CD4-positive, alpha-beta T cell treated with Interleukin-2 at 100 ng/mL for 4 hours (primary cell): ENCODE measurements at places on chromosomes 5 and 9.

GRCh38 chr5:1929108-1929991 is 46.6 kb upstream of the IRX4 start:
- no peak for DNase-seq

GRCh38 chr5:172561151-172561550 is 79.9 kb upstream of the NEURL1B start:
- DNase-seq: no peak

- no peak for DNase-seq
Measured at GRCh38 chr5:65066387-65067146, 297.8 kb downstream of the CWC27 start.

DNA sequence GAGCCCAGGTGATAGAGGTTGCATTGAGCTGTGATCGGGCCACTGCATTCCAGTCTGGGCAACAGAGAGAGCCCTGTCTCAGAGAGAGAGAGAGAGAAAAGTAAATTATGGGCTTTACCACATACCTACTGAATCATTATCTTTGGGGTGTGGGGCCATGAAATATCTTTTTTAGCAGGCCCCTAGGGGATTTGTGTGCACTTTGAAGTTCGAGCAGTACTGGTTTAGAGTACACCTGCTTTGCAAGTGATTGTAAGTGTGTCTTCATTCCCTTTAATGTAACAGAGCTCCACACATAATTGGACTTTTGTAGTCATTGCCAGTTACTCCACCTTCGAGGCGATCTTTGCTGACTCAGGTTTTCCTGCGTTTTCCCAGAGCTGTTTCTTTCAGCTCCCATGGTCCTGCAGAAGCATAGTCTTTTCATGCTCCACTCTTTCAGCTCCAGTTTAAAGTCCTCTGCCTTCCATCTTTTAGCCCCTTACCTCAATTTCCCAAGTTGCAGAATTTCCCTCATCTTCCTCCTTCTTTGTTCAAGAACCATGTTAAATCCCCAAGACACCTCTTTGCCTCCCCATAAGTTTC is 24.0 kb upstream of the FRMPD1 start:
- no peak for DNase-seq

GRCh38 chr5:3661755-3662296 is 66.2 kb downstream of the IRX1 start:
- DNase-seq: no peak

GRCh38 chr5:132474131-132474723 is 16.3 kb downstream of the IRF1 start:
- no peak for DNase-seq

DNA sequence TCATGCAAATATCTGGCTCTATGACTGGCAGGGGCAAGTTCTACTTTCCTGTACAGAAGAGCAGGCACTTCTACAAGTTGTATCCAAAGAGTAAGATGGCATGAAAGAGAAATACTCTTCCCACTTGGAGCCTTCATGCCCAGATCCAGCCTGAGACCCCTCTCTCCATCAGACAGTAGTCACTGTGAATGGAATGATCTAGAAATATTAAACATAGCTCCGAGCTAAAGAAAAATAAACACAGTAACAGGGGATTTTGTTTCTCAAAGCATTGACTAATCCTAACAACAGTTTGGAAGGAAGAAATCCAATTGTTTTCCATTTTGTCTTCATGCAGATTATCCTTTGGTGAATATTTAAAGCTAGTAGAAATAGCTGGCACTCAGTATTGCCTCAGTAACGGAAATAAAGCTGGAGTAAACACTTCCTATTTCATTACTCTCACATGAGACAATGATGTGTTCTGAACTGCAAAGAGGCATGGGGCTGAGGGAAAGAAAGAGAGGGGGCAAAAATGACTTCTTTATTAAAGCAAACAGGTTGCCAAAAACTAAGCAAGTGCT is 100.0 kb downstream of the SEMA5A start:
- DNase-seq: no peak

DNA sequence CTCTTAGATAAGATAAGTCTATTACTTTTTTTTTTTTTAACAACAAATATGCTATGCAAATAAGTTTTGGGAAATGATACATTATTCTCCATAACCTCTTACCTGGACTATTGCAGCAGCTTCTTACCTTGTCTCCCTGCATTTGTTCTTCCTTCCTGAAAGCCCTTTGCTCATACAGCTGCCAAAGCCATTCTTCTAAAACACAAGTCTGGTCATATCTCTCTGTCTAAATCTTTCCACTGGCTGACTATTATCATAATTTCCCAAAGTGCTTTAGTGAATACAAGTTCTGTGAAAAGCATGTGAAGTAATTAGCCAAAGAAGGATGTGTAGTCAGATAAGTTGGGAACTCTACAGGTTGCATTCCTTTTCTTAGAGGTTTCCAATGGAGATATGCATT is 115.4 kb upstream of the CNTLN start:
- no peak for DNase-seq

- DNase-seq: no peak
Measured at GRCh38 chr5:16427587-16427986, 38.0 kb downstream of the ZNF622 start.

GRCh38 chr9:6880626-6881025 is 122.9 kb downstream of the KDM4C start:
- no peak for DNase-seq

DNA sequence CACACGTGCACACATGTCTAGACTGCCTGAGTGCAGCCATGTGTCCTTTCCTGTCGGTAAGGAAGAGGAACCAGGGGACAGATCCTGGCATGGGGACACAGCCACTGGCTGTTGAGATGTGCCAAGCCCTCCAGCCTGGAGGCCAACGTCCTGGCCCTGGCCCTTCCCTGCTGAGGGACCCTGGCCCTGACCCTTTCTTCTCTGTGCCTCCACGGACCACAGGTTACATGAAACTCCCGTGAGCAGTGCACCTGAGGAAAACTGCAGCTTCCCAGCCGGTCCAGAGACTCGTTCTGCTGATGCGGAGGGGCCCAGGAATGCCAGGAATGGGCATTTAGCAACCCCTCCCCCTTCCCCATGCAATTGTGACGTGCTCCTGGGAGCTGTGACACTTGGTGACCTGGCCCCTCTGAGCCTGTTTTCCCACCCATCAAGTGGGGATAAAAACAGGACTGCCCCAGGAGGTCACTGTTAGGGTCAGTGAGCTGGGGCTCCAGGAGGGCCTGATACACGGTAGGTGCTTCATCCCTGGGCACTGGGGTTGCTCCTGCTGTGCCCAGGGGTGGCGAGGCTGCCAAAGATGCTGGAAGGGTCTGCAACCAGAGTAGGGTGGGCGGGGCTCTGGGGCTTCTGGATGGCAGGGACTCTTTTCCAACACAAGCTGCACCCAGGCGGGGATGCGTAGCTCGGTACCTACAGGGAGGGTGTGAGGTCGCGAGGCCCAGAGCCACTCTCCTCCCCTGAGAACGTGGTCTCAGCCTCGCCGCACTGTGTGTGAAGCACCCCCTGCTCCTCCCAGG is 151.5 kb downstream of the C9orf50 start:
- DNase-seq: no peak

DNA sequence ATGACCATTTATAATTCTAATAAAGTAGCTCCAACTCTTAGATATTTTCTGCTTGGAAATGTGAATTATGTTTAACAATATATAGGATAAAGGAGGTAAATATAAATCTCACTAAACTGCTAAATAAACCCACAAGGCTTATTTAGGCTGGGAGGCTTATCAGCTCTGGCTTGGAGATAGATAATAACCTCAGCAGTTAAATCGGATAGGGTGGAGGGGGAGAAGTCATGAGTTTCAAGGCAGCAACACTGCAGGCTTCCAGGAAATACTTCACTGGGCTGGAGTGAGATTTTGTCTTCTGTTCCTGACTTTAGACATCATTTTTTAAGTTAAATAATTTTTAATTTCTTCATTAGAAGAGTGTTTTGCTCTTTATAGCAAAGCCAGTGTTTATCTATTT is 80.0 kb upstream of the ITGA2 start:
- no peak for DNase-seq

DNA sequence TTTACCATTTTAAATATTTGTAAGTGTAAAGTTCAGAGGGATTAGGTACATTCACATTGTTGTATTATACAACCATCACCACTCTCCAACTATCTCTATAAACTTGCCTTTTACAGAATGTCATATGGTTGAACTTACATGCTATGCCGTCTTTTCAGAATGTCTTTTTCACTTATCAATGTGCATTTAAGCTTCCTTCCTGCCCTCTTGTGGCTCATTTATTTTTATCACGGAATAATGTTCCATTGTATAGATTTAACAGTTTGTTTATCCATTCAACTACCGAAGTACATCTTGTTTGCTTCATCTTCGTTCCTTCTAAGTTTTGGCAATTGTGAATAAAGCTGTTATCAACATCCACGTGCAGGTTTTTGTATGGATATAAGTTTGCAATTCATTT is 133.3 kb upstream of the C6 start:
- DNase-seq: no peak

GRCh38 chr5:158074992-158075769 is 216.2 kb upstream of the CLINT1 start:
- DNase-seq: peak; percentile 44

DNA sequence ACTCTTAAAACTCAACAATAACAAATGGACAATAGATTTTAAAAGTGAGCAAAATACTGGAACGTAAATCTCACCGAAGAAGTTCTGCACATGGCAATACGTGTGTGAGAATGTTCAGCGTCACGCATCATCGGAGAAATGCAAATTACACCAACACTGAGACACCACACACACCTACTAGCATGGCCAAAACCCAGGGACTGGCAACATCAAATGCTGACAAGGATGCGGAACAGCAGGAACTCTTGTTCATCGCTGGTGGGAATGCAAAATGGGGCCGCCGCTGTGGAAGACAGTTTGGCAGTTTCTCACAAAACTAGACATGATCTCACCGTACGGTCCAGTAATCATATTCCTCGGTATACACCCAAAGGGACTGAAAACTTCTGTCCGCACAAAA is 21.6 kb upstream of the CLPTM1L start:
- DNase-seq: no peak

GRCh38 chr5:51500-51823 is 40.5 kb upstream of the PLEKHG4B start:
- no peak for DNase-seq

GRCh38 chr5:160289356-160289651 is 23.1 kb downstream of the CCNJL start:
- no peak for DNase-seq

- DNase-seq: no peak
Measured at GRCh38 chr9:123957731-123958130, 27.8 kb upstream of the DENND1A start.

GRCh38 chr5:79330071-79330470 is 94.1 kb downstream of the JMY start:
- DNase-seq: no peak

- no peak for DNase-seq
Measured at GRCh38 chr9:138042640-138043039, 165.1 kb downstream of the CACNA1B start.

DNA sequence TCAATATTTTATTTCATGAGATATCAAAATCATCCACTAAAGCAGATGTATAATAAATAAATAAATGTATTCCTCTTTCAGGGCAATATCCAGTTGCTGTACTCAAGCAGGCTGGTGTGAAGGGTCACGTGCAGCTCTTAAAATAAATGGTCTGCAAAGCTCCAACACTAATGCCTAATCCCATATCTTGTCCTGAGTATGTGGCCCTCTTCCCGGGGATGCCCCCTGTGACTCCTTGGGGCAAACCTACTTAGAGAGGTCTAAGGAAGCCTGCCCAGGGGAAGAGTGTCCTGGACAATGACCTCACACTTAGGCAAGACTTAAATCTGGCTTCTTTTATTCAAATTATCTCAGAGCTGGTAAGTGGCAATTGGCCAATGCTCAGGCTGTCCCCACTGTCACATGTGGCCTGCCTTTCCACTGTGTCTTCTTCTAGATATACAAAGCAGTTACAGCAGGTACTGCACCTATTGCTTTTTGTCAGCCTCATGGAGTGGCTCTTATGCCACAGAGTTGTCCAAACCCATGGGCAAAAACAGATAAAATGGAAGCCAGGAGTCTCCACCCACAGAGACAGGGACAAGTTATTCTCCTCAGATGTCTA is 55.3 kb downstream of the SEMA5A start:
- no peak for DNase-seq

GRCh38 chr9:114720086-114720676 is 38.2 kb upstream of the TEX48 start:
- DNase-seq: no peak

GRCh38 chr9:131278702-131279111 is 2.4 kb upstream of the FAM78A start:
- no peak for DNase-seq

GRCh38 chr5:83494666-83495065 is 23.1 kb downstream of the VCAN start:
- no peak for DNase-seq

GRCh38 chr9:124855944-124856765 is 2.9 kb downstream of the WDR38 start:
- no peak for DNase-seq

GRCh38 chr5:96708600-96708999 is 46.4 kb downstream of the CAST start:
- DNase-seq: no peak

- DNase-seq: no peak
Measured at GRCh38 chr9:15543047-15543813, 9.6 kb upstream of the CCDC171 start.

DNA sequence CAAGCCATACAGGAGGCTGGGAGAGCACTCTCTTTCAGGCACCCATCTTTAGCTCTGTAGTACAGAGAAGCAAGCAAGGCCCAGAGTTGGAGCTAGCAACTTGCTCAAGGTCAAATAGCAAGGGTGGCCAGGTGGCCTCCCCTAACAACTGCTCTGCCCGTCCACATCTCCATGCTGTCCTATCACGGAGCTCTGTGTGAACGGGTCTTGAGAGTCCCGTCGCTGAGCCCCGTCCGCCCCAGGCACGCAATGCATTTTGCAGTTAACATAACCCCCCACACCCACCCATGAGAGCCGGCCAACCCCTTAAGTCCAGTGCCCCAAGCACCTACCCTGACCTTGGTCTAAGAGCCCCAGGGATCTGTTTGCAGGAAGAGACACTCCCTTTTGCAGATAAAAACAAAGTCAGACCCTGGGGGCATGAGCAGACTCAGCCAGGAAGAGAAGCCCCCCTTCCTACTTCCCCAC is 1.5 kb downstream of the RNF44 start:
- DNase-seq: no peak

- DNase-seq: no peak
Measured at GRCh38 chr9:18390393-18390792, 83.6 kb upstream of the ADAMTSL1 start.

- no peak for DNase-seq
Measured at GRCh38 chr5:528629-529511, 4.6 kb upstream of the SLC9A3 start.

GRCh38 chr9:79610791-79611614 is 39.2 kb downstream of the TLE4 start:
- no peak for DNase-seq

DNA sequence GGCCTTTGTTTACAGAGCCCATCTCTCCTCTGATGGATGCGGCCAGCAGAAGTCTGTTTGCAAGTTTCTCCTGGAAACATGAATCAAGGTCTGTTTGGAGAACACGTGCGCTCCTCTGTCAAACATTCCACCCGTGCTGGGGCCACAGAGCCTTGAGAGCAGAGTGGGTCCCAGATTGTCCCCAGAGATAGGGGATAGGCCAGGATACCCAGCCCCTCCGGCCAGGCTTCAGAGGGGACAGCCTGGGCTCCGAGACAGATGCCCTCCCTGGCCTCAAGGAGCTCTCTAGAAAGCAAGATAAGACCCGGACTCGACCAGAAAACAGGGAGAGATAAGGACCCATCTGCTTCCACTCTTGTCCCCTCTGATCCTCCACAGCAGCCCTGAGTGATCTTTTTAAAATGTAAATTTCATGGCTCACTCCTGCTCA is 40.4 kb upstream of the HAND1 start:
- no peak for DNase-seq

- no peak for DNase-seq
Measured at GRCh38 chr9:95211028-95211427, 106.5 kb downstream of the FANCC start.

GRCh38 chr5:32231929-32232328 is 57.8 kb upstream of the GOLPH3 start:
- no peak for DNase-seq
